ENCODE measurements at places on chromosomes 7 and 10. TPM values are rescaled to one million over a fixed set of nuclear protein-coding genes. Genes with fewer than 3 reads are reported as not detected.

Gene HIF1AN
- total RNA-seq, result 83.1 TPM

GRCh38 chr10:110355922-110356627 lies 51.4 kb upstream of the SMNDC1 start:
- peaks cover 26% of the 10 kb centered on the region for H3K4me1 ChIP-seq
- DNase-seq, result no peak
- H3K27me3 ChIP-seq, result no peaks in the 10 kb centered on the region
- H3K4me3 ChIP-seq, result 0 out of 2 replicates have a peak overlapping the region, but pooled peaks have one; percentile 3

- H3K27me3 ChIP-seq, result no peaks in the 10 kb centered on the region
- no peak overlapping the region for H3K27ac ChIP-seq
- no peak for DNase-seq
- no peaks in the 10 kb centered on the region for H3K4me1 ChIP-seq
- H3K36me3 ChIP-seq, result no peaks in the 10 kb centered on the region
Observed at GRCh38 chr7:39532832-39533231, 33.4 kb upstream of the YAE1 start.

DNA sequence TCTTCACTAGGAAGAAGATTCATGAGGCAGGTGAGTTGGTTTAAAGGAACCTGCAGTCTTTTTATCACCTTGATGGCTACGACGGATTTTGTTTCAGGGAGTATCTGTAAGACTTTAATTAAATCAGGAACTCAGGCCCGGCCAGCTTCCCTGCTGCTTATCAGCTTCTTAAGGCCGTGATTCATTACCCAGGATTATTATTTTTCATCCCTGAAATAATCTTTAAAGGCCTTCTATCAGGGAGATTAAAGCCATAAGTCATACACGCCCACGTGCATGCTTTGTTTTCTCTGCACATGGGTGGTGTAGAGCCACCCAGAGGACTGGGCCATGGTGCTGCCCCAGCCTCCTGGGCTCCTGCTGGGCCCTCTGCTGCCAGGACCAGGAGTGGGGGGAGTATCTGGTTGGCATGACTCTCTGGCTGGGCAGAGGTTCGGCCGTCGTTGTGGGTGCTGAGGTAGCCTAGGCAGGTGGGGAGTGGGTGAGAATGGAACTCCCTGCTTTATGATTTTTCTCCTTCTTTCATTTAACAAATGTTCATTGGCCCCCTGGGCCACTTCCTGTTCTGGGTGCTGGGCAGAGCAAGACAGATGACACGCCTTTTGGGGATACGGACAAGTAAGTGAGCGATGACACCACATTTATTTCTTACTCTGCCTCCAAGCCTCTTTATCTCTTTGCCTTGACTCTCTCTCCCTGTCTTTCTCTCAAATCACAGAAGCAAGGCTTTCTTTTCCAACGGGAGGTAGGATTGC lies 39.0 kb upstream of the PCBD1 start:
- H3K27ac ChIP-seq, result no peak overlapping the region
- no peaks in the 10 kb centered on the region for H3K4me1 ChIP-seq
- H3K36me3 ChIP-seq, result no peaks in the 10 kb centered on the region
- DNase-seq, result no peak
- no peak overlapping the region for H3K4me3 ChIP-seq

- no peak overlapping the region for H3K27ac ChIP-seq
- no peaks in the 10 kb centered on the region for H3K4me1 ChIP-seq
- H3K4me3 ChIP-seq, result no peak overlapping the region
- no peak for DNase-seq
- H3K27me3 ChIP-seq, result peaks cover 43% of the 10 kb centered on the region
Observed at GRCh38 chr10:98039690-98040381, 9.4 kb upstream of the CRTAC1 start.

DNA sequence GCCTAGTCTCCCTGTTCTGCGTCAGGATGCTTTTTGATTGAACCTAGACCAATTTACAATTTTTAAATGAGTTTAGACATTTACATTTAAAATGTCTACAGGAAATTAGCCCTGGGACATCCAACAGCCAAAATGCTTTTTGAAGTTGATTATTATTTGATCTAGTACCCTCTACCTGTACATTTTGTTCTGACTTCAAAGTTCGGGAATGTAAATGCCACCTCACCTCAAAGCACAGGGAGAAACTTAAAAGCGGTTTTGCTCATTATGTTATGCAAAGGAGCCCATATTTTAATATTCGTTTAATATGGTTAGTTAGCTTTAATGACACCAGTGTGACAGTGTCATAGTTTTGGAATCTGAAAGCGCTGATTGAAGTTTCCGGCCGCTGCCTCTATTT lies 80.1 kb upstream of the FAM204A start:
- peaks cover 28% of the 10 kb centered on the region for H3K27me3 ChIP-seq
- H3K4me3 ChIP-seq, result no peak overlapping the region

DNA sequence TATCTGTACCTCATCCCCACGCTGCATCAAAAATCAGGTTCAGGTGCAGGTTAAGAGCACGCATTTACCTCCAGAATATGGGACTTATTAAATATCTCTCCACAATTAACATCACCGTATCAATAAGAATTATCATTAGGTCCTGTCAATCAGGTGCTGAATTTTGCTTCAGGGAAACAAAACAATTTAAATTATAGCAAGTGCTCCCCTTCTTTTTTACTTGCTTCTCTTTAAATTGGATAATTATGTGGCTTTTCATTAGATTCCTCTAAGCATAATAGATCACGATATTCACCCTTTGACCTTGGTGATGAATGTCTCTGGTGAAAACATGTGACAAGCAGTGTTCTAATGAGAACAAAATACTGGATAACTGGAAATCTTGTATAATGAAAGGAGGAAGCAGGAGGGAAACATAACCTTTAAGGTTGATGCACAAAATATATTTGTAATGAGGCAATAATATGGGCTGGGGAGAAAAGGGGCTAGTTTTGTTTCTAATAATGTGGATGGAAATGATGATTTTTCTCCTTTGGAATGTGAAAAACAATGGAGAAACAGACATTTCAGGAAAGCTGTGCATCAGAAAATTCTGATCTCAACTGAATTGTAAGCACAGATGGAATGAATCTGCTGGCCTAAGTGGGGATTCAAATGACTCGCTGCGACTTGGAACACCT lies 166.9 kb downstream of the SNX10 start:
- no peaks in the 10 kb centered on the region for H3K36me3 ChIP-seq
- DNase-seq, result no peak
- no peaks in the 10 kb centered on the region for H3K4me1 ChIP-seq
- H3K4me3 ChIP-seq, result no peak overlapping the region

DNA sequence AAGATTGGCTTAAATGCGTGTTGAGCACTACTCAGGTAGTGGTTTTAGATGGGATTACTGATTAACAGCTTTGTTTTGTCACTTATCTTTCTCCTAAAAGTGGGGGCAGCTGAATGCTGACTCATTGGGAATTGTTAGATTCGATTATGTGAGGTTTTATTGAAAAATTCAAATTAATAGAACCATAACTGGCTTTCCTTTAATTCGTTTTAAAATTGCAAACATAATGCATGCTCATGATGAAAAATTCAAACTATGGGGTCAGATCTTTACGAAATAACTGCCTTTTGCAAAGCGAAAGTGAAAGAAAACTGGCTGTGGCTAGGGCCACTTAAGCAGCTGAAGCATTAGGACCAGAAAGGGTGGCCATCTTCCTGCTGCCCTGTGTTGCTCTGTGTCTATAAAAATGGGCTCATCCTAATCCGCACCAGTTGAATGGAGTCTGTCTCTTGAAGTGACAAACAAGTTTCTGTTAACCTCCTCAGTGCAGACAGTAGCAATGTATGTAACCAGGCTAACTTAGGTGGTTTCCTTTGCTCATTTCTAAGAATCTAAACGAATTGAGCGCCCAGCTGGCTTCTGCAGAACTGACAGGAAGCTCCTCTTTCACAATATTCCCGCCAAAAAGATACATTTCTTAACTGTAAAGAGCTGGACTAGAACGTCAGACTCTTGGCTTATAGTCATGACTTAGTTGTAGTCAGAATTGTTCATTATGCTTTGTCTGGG lies 27.8 kb downstream of the DENND10 start:
- peak overlapping the region; percentile 74 for H3K27ac ChIP-seq
- H3K36me3 ChIP-seq, result peaks cover 13% of the 10 kb centered on the region
- DNase-seq, result no peak
- peaks cover 6% of the 10 kb centered on the region for H3K4me1 ChIP-seq

GRCh38 chr10:129494176-129494575 lies 27.1 kb downstream of the MGMT start:
- no peaks in the 10 kb centered on the region for H3K4me1 ChIP-seq
- DNase-seq, result no peak
- H3K27me3 ChIP-seq, result no peaks in the 10 kb centered on the region

DNA sequence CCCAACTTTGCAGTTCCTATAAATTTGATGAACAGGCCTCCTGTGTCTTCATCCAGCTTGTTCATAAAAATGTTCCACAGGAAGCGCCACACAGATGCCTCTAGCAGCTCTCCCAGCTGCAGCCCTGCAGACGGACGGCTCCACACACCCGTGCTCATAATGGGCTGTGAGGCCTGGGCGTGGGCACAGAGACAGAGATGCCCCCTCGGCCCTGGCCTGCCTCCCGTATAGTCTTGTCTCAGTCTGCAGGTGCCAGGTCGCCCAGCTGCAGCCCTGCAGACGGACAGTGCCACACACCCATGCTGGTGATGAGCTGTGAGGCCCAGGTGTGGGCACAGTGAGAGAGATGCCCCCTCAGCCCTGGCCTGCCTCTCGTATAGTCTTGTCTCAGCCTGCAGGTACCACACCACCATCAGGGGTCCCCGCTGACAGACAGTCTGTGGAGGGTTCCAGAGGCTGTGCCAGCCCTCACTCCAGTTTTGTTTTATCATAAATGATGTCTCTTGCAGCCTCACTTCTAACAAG lies 189.9 kb downstream of the TCERG1L start:
- no peaks in the 10 kb centered on the region for H3K27me3 ChIP-seq
- no peaks in the 10 kb centered on the region for H3K4me1 ChIP-seq

GRCh38 chr10:45377321-45377720 lies 3.3 kb downstream of the ALOX5 start:
- no peak for DNase-seq
- H3K27me3 ChIP-seq, result peaks cover 30% of the 10 kb centered on the region
- no peak overlapping the region for H3K27ac ChIP-seq
- no peak overlapping the region for H3K4me3 ChIP-seq
- H3K36me3 ChIP-seq, result no peaks in the 10 kb centered on the region
- H3K4me1 ChIP-seq, result no peaks in the 10 kb centered on the region

- H3K4me1 ChIP-seq, result no peaks in the 10 kb centered on the region
- no peak for DNase-seq
- no peaks in the 10 kb centered on the region for H3K27me3 ChIP-seq
- no peaks in the 10 kb centered on the region for H3K36me3 ChIP-seq
- H3K27ac ChIP-seq, result no peak overlapping the region
- H3K4me3 ChIP-seq, result no peak overlapping the region
Observed at GRCh38 chr7:118863966-118864365, 639.5 kb downstream of the ANKRD7 start.

DNA sequence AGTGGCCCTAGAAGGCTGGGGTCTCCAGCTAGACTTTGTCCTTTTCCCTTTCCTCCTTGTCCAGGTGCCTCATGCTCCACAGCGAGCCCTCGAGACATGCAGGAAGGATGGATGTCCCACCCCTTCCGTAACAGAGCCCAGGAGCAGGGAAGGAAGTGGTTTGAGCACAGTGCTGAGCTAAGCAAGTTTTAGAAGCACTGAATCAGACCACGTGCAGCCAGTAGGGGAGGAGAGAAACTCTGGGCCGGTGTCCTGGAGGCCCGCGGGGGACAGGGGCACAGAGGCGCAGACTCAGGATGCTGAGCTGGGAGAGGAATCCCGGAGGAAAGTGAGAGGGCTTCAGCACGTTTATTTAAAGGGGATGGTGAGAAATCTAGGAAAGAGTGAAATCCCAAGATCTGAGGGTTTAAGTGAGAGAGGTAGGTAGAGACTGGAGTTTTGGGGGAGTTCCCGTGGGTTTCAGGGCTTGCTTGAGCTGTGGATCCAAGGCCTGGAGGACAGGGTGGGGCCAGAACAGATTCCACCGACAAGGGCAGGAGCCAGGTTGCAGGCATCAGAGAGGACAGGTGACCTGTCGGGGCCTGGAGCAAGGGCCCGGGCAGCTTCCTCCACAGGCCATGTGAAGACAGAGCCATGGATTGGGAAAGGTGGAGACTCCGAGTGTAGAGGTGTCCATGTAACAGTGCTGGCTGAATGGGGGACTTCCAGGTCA lies 4.4 kb upstream of the IRF5 start:
- no peak for DNase-seq
- no peaks in the 10 kb centered on the region for H3K36me3 ChIP-seq
- no peaks in the 10 kb centered on the region for H3K27me3 ChIP-seq

DNA sequence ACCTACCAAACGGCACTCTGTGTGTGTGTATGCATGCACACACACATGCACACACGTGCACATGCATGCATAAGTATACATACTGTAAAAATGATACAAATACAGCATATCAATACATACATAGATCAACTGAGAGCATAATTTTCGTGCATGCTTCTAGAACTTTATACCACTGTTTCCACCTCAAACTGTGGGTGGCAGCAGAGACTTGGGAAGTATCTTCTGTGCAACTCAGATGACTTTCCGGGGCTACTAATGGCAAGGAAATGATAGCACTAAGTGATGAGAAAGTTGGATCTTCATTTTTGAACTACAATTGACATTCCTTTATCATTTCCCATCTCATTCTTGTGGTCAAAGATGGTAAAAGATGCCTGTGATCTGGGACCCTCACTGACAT lies 570.7 kb downstream of the REEP3 start:
- no peaks in the 10 kb centered on the region for H3K27me3 ChIP-seq
- no peaks in the 10 kb centered on the region for H3K4me1 ChIP-seq
- DNase-seq, result no peak

DNA sequence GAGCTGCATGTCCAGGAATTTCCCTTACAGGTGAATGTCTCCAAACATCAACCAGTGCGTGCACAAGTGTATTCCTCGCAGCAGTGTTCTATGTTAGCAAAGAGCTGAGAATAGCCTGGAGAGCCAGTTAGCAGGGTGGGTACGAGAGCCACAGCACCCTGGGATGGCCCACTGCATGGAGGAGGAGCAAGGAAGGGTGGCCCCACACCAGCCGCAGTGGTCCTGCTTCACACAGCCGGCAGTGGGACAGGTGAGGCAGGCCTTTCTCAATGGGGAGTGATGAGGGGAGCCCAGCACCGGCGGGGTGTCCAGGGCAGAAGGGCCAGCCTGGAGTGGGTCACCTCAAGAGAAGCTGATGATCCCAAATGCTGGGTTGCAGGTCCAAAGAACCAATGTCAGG lies 240.7 kb downstream of the TCERG1L start:
- no peak overlapping the region for H3K27ac ChIP-seq
- DNase-seq, result no peak
- no peaks in the 10 kb centered on the region for H3K36me3 ChIP-seq
